ENCODE measurements at places on chromosomes 3 and 15.

- DNase-seq = no peak
Measured at GRCh38 chr3:128800241-128801187, 74.5 kb downstream of the RAB7A start.

DNA sequence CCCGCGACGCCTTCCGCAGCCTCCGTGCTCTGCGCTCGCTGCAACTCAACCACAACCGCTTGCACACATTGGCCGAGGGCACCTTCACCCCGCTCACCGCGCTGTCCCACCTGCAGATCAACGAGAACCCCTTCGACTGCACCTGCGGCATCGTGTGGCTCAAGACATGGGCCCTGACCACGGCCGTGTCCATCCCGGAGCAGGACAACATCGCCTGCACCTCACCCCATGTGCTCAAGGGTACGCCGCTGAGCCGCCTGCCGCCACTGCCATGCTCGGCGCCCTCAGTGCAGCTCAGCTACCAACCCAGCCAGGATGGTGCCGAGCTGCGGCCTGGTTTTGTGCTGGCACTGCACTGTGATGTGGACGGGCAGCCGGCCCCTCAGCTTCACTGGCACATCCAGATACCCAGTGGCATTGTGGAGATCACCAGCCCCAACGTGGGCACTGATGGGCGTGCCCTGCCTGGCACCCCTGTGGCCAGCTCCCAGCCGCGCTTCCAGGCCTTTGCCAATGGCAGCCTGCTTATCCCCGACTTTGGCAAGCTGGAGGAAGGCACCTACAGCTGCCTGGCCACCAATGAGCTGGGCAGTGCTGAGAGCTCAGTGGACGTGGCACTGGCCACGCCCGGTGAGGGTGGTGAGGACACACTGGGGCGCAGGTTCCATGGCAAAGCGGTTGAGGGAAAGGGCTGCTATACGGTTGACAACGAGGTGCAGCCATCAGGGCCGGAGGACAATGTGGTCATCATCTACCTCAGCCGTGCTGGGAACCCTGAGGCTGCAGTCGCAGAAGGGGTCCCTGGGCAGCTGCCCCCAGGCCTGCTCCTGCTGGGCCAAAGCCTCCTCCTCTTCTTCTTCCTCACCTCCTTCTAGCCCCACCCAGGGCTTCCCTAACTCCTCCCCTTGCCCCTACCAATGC, 2.0 kb downstream of the ISLR start:
- DNase-seq = no peak

GRCh38 chr3:150300852-150301517, 107.1 kb upstream of the TSC22D2 start:
- DNase-seq = no peak

GRCh38 chr15:67103869-67104268, 38.5 kb downstream of the SMAD3 start:
- no peak for DNase-seq

DNA sequence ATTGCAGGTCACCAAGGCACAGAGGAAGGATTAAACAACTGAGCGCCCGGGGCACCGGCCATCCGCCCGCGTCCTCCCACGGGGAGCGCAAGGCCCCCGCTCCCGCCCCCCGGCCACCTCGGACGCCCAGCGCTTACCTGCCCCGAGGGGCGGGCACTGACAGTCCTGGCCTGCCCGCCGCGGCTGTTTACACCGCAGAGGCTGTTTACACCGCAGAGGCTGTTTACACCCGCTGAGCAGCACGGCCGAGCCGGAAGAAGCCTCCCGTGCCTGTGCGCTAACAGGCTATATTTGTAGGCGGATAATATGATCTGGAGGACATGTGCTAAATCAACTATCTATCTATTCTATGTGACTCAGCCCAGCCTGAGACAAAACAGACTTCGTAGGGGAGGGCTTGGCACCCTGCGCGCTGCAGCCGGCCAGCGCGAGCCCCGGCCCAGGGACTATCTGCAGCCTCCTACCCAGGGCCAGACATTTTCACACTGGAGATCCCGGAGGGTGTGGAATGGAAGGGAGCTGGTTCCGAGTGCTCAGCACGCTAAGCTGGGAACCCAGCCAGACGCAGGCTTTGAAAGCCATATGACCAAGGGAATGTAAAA, at the start of gene LRRC2:
LRRC2 (minus strand) TSS at position 263 of the 602 bp plus-strand sequence. CDS start 14,711 bp downstream, outside the sequence.
- DNase-seq = peak; percentile 35

DNA sequence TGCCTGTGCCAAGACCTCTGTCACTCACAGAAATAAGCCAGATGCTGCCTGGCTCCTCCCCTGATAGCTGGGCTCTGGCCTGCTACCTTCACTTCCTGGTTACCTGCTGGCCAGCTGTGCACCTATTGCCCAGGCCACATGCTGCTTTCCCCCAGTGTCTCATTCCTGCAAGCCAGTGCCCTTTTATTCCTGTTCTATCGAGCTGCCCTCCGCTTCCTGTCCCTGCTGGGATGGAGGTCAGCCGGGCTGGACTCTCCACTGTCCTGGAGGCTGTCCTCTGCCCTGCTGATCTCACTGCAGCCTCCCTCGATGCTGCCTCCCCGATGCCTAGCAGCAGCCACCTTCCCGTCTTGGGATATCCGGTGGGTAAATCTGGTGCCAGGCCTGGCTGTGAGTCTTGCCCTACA, 37.0 kb upstream of the SNRPA1 start:
- no peak for DNase-seq

DNA sequence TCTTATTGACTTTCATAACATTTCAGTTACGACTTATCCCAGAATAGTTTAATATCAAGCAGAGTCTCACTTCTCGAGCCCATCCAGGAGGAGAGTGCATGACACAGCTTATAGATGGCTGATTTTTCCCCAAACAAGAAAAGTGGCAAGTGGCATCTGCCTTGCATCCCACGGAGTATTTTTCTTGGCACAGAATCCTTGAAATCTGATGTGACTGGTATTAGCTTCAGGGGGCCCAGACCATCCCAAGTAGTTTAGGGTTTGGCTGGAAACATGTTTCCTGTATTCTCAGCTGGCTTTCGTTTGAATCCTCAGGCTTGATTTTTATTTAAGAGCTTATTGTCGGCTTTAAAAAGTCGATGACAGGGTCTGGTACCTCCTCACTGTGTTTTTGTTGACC, 20.7 kb upstream of the FBXL22 start:
- DNase-seq = no peak

DNA sequence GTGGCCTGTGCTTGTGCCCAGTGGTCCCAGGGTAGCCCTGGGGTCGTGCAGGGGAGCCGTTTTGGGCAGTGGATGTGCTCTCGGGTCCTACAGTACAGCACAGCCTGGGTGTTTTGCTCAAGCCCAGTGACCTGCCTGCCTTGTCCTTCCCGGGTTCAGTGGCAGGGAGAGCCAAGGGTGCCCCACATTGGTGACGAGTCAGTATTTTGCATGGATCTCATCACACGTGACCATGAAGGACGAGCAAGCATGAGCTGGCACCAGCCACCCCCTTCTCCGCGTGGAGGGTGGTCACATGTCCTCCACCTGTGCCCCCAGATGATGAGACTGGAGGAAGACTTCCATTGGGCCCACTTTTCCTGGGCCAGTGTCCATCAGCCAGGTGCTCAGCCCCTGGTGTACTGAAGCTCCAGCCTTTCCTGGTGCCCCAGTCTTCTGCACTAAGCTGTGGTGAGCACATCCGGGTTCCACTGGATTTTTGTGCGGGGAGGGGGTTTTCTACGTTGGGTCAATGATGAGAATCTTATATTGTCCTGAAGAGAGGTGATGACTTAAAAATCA, 197.5 kb downstream of the UBE3A start:
- DNase-seq = no peak

DNA sequence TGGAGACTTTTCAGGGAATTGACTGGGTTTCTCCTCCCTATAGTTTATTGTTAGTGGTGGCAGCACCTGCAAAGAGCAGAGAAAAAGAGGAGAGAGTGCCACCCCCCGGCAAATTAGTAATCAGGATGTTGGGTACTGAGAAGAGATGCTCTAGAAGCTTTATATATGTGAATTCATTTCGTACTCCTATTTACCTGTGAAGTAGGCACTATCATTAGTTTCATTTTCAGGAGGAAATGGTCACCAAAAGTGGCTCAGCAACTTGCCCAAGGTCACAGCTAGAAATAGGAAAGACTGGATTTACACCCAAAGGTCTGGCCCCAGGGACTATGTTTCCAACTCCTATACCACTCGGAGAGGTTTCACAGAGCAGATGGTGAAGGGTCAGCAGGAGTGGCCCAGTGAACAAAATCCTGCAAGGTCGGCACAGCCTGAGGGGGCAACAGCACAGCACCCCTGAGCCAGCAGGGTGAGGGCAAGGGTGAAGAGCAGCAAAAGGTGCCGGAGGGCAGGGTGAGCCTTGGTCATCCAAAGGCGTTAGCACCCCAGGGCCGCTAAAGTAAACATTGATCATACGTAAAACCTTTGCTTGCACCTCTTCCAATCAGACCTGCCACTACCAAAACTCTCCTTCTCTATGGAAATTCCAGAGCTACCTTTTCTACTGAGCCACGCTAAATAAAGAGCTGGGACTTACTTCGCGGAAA, 23.6 kb downstream of the VGLL4 start:
- DNase-seq = no peak

- peak; percentile 68 for DNase-seq
Measured at GRCh38 chr3:112811131-112811884, 35.4 kb downstream of the CD200R1L start.

DNA sequence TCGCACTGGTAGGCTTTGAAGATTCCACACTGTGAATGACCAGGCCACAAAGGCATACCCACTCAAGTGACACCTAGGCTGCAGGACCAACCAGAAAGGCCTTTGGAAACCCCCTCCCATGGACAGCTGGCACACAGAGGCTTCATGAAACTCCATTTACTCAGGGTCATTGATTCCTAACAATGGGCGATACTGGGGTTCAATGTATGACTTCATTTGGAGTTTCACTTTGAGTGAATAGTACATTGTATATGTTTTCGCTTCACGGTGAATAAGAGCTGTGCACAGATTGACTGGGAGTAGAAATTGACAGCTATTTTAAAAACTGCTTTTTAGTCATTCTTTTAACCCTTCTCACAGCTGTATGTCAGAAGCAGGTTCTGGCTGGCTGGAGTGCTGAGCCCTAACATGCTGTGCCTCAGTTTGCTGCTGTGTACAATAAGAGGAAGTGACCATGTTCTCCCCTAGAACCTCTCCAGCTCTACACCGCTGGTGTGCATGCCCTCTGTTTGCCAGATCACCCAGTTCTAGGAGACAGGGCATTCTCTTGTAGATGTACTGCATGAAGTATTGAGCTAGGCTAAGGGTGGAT, 15.4 kb upstream of the CX3CR1 start:
- DNase-seq = no peak

GRCh38 chr15:85718271-85718971, 76.3 kb downstream of the KLHL25 start:
- DNase-seq = no peak

DNA sequence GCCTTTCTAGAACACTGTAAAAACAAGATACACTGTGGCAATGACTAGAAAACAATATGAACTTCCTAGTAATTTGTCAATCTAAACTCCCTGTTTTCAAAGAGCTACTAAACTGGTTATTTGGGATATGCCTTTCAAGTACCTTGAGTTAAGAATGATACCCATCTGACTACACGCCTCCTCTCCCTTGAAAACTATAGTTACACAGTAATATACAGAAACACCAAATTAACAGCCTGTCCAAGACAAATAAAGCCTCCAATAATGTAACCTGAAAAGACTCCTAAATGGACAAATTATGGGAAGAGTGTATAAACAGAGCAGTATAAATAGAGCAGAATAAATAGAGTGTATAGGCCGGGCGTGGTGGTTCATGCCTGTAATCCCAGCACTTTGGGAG, 70.1 kb downstream of the SMARCC1 start:
- no peak for DNase-seq

DNA sequence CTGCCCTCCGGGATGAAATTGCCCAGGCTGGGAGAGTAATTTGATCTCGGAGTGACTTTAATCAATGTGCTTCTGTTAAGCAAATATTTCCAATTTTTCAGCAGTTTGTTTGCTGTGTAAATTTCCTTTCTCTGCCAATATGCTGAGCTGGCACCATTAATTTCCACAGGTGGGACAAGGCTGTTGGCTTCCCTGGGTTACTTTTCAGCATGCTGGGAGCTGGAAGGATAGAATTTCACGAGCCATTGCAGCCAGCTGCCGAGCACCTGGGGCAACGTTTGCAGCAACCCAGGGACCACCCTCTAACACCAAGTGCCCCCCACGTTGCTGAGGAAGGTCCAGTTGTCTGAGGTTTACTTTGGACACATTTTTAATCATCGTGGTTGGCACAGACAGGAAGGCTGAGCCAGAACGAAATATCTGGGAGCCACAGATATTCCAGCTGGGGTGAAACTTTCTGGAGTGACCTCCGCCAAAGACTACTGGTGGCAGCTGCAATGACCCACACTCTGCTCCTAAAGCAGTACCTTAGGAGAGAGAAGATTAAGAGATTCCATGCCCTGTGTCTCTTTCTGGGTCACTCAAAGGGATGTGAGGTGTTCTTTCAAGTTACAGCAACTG, 293.3 kb upstream of the RGMA start:
- no peak for DNase-seq
